ENCODE measurements at places on chromosomes 16 and 17. TPM values are rescaled to one million over a fixed set of nuclear protein-coding genes. Genes with fewer than 3 reads are reported as not detected.

DNA sequence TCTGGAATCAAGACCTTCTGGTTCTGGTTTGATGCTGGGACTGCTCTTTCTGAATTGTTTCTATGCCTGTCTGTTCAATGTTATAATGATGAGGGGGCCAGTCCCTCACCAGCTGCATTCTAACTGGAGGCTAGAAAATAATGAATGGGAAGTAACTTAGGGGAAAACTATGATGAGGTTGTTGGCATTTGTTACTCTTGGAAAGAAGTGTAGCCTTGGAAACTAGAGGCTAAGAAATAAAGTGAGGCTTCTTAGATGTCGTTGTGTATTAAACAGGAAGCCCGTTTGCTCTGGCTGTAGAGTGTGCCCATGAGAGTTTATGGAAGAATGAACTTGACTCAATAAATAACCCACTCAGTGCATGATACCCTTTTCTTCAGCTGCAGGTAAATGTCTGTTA lies 140.8 kb downstream of the PRKCA start:
- no peak for DNase-seq

GRCh38 chr17:71472809-71473789 lies 647.7 kb upstream of the SOX9 start:
- DNase-seq = no peak

GRCh38 chr17:55743103-55743679 lies 7.7 kb upstream of the PCTP start:
- DNase-seq = peak; percentile 90

Gene GLP2R
- 23.5 TPM for total RNA-seq

Gene VWA3A
- 0.32 TPM for total RNA-seq

Data from mucosa of gallbladder (tissue), 1 donor.